ENCODE measurements at places on chromosomes 13 and 19.

DNA sequence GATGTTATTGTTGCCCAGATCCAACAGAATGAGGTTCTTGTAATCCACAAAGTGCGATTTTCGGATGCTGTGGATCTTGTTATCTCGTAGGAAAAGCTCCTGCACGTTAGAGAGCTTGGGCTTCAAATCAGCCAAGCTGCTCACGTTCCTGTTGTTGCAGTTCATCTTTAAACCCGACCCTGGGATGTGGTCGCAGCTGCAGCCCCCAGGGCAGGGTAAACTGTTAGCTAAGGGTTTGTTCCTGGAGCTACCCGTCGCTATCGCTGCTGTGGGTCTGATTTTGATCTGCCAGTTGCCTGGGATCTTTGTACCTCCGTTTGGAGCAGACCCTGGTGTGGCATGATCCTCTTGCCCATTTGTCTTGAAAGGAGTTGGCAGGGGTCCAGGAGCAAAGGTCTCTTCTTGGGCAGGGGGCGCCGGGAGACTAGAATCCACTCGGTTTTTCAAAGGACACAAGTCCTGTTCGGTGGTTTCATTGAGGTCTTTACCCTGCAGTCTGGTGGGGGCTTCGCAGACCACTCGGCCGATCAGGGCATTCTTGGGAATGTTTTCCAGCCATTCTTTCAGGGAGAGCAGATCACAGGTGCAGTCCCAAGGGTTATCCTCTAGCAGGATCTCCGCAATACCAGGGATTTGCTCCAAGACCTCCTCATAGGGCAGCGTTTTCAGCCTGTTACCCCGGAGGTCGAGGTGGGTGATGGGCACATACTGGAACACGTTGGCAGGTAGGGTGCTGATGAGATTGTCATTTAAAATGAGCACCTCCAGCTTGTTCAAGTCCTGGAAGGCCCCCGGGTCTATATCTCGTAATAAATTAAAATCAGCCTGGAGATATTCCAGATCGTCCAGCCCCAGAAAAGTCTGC lies 1.8 kb downstream of the SLITRK1 start:
- no peak for DNase-seq

DNA sequence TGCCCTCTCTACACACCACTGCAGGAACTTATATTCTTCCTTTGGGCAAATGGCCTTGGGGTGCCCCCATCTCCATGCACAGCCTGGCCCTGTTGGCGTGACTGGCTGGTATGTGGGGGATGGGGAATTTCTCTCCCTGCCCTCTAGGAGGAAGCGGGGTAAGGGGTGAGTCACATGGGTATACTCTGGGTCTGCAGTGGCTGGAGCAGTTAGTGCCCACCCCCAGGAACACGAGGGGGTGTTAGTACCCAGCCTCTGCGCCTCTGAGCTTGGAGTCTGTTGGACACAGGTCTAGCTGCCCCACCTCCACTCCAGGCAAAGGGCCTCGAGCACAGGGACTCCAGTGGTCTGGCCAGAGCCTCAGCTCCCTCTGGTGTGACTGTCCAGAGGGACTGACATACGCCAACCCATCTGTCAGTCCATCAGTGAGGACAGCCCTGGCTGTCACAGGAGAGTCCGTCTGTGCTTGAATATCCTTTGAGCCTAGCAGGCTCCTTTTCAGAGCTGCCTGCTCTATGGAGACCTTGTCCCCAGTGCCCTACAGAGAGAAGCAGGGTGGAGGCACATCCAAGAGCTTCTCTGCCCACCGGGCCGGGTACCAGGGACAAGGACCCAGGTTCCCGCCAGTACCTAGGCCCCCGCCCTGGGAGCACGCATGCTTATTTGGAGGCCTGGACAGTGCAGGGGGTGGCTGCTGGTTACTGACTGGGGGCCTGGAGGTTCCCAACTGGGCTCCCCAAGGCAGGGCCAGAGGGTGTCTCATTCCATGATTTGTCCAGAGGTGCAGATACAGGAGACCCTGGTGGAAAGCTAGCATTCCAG lies 66.6 kb downstream of the CHST8 start:
- no peak for DNase-seq

DNA sequence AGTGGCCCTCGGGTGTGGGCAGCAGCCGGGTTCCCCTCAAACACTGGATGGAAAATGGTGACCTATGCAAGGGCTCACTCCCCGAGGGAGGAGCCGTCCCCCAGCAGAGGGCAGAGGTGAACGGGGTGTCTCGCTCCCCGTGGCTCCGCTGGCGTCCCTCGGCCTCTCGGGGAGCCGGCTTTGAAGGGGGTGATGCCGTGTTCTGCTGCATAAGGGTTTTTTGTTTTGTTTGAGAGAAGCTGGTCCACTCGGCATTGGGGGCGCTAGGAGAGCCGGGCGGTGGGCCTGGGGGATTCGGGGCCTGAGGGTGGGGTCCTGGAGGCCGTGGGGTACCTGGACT lies 4.0 kb downstream of the EFNA2 start:
- DNase-seq, result no peak

DNA sequence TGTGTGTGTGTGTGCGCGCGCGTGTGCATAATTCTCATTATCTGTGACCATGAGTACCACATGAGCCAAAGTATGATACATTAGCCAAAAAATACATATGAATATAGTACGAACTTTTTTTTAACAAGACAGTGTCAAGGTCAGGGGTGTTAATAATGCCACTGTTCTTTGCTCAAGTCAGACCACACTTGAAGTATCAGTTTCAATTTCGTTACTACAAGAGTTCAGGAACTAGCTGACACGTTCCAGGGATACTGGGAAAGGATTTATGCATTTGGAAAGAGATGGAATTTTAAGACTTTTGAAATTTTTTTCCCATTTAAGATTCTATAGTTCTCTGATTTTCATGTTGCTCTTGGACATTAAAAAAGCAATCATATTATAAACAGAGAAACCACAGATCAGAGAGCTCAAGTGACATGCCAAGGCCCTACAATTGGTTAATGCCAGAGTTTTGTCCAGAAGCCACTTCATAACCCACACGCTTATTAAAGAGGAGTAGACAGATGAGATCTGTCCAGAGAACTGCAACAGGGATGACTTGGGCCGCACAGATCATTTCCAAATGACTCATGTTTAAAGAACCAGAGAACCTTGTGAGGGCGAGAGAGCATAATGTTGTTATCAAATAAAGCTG lies 718.8 kb upstream of the SGCG start:
- no peak for DNase-seq

DNA sequence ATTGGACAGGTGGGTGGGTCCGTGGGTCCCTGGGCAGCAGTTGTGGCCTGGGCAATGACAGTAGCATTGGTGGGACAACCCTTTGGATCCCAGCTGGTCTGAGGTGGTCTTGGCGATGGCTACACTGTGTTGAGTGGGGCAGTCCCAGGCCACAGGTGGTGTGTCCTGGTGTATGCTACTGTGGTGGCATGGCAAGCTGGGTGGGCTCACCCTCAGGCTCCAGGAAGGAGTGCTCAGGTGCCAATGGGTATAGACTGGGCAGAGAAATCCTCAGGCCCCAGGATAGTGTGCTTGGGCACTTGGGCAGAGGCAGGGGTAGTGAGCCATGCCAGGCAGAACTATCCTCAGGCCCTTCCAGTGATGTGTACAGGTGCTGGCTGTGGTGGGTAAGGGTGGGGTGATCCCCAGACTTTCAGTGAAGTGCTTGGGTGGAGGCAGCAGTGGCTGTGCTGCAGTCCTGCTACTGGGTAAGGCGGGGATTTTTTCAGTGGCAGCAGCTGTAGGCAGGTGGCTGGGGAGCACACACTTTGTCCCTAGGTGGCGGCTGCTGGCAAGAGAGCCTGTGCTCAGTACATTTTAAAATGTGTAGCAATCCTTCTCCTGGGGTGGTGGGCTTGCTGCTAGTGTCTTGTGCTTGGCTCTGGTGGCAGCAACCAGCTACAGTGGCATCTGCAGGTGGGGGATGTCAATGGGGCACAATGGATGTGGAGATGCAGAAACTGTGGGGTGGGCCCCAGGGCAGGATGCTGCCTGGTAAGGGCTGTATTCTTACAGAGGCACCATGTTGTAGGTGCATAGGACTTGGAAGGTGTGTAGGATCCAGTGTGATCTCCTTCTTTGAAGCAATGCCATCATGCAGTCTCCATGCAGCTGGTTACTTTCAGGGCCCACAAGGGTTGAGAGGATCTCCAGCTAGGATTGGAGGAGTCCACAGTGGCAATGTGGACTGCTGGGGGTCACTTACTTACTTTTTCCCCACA lies 64.9 kb downstream of the DNAJC3 start:
- DNase-seq, result no peak

DNA sequence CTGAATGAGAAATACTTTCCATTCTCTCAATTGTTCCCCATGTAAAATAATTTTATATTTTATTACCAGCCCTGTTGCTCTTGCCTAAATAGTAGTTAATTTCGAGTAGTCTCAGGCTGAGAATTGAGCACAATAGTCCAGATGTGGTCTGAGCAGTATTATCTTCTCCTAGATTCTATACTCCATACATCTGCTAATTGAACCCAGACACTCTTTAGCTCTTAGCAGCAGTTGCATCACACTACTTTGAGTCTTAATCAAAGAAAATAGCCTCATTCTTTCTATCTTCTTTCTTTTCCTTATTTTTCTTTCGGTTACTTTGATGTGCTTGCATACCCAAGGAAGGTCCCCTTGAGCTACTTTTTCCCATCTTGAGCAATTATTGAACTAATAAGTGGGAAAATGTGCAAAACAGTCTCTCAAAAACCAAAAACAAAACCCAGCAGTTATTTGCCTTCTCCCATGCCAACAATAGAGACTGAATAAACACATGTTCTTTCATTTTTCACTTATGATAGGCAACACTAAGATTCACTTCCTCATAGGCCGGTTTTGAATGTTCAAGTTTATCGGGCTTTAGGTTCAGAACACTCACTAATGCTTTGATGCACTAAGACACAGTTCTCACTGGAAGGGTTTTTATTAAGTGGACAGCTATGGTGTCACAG lies 204.5 kb downstream of the POU4F1 start:
- no peak for DNase-seq

DNA sequence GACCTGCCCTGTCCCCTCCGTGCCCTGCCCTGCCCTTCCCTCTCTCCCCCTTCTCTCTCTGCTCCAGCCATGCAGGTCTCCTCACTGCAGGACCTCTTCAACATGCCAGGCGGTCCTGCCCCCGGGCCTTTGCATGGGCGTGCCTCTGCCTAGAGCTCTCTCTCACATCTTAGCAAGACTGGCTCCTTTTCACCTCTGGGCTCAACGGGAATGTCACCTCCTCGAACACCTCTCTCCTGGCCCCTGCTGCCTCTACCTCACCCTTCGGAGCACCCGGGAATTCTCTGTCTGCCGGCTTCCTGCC lies 5.6 kb downstream of the MFSD12 start:
- no peak for DNase-seq

GRCh38 chr13:48976576-48977285 lies 1.0 kb downstream of the FNDC3A start:
- DNase-seq, result no peak

GRCh38 chr19:14366529-14366928 lies 14.7 kb upstream of the ADGRE5 start:
- DNase-seq, result no peak

DNA sequence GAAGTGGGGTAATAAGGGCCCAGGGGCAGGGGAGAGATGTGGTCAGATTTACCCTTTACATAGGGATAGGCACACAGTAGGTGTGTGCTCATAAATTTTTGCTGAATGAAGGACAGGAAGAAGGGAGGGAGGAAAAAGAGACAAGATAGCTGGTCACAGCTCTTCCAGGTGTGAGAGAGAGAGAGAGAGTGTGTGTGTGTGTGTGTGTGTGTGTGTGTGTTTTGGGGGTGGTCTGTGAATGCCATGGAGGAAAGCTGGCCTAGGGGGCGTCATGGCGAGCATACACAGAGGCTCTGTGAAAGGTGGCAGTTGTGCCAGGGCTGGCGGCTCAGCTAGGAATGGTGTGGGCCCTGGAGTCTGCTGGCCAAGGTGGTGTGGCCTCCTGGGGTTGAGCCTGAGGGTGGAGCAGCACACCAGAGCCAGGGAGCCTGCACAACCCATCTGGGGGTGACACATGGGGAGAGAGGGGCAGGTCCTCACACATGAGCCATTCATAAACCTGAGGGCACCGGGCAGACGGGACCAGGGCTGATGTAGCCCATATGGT lies 6.0 kb upstream of the PRX start:
- no peak for DNase-seq

DNA sequence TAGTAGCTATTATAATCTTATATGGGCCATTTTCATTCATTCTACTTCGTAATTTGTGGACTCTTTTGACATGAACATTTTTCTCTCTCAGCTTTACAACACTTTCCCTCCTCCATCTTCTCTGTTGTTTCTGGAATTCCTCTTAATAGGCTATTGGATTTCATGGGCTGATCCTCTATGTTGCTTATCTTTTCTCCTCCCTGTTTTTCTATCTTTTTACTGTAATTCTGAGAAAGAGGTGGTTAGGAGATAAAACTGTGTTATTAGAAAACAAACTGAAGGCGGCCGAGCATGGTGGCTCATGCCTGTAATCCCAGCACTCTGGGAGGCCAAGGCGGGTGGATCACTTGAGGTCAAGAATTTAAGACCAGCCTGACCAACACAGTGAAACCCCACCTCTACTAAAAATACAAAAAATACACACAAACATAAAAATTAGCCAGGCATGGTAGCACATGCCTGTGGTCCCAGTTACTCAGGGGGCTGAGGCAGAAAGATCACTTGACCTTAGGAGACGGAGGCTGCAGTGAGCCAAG lies 188.1 kb downstream of the UGGT2 start:
- no peak for DNase-seq

DNA sequence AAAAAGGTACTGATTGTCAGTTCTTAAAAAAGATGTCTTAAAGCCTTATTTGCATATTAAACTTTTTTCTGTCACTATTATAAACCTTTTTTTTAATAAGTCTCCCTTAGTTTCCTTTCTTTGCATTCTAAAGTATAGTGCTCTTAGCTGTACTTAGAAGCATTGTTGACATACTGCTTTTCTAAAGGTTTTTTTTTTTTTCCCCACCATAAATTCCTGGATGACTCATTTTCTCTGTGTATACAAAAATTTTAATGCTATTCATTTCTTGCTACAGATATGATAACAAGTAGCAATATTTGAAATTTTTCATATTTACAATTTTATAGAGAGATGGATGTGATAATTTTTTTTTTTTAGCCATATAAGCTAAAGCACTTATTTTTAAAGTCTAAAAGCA lies 43.5 kb downstream of the METTL21C start:
- no peak for DNase-seq

GRCh38 chr13:74479124-74479523 lies 344.9 kb upstream of the KLF12 start:
- DNase-seq, result no peak

- DNase-seq, result peak; percentile 89
Measured at GRCh38 chr19:55452749-55453346, 8.6 kb downstream of the ISOC2 start.

- no peak for DNase-seq
Measured at GRCh38 chr19:44308011-44308410, 3.2 kb upstream of the ZNF235 start.

GRCh38 chr19:39832341-39833083 lies 1.4 kb downstream of the DYRK1B start:
- DNase-seq, result no peak

DNA sequence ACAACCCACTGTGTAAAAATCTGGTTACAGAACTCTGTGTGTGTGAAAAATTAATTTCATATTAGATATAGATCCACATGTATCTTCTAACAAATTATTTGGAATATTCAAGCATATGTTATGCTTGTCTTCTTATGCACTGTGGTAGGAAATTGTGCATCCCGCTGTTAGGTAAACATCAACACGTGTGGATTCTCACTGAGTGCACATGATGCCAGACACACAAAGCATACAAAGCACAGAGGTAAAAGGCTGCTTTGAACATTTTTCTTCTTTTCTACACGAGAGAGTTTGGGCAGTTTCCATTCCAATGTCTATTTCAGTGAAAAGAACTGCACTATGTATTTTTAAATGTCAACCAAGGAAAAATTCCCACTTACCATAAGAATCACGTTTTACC lies 354.9 kb downstream of the PCDH9 start:
- DNase-seq, result no peak

Measured in osteocyte (in vitro differentiated cells).